ENCODE measurements at places on chromosomes 7 and 10. TPM values are rescaled to one million over a fixed set of nuclear protein-coding genes. Genes with fewer than 3 reads are reported as not detected.
A peak's percentile ranks its signal among the peaks of the same experiment; 100 is the strongest.

NPC1L1 gene
- 1.6 TPM for total RNA-seq

ITIH2 gene
- total RNA-seq: not detected

- no peaks in the 10 kb centered on the region for H3K36me3 ChIP-seq
- no peak overlapping the region for H3K27ac ChIP-seq
- no peak for DNase-seq
- H3K27me3 ChIP-seq: peaks cover 8% of the 10 kb centered on the region
- no peak overlapping the region for H3K4me3 ChIP-seq
Observed at GRCh38 chr7:4866528-4867496, 5.0 kb upstream of the PAPOLB start.

GRCh38 chr10:3977761-3978160 lies 192.8 kb upstream of the KLF6 start:
- no peaks in the 10 kb centered on the region for H3K27me3 ChIP-seq
- DNase-seq: no peak
- no peaks in the 10 kb centered on the region for H3K36me3 ChIP-seq
- H3K4me3 ChIP-seq: no peak overlapping the region
- no peaks in the 10 kb centered on the region for H3K4me1 ChIP-seq

WASHC2C gene
- total RNA-seq: 73.9 TPM

GRCh38 chr10:24617771-24618396 lies 105.8 kb downstream of the ARHGAP21 start:
- no peak overlapping the region for H3K27ac ChIP-seq
- H3K27me3 ChIP-seq: no peaks in the 10 kb centered on the region
- peaks cover 3% of the 10 kb centered on the region for H3K4me1 ChIP-seq
- peak; percentile 70 for DNase-seq
- H3K4me3 ChIP-seq: no peak overlapping the region

GRCh38 chr10:33298110-33298509 lies 36.4 kb downstream of the NRP1 start:
- H3K27ac ChIP-seq: peak overlapping the region; percentile 25
- H3K36me3 ChIP-seq: no peaks in the 10 kb centered on the region
- no peak overlapping the region for H3K4me3 ChIP-seq
- peaks cover 2% of the 10 kb centered on the region for H3K4me1 ChIP-seq
- no peaks in the 10 kb centered on the region for H3K27me3 ChIP-seq

ZNF722 gene
- not detected for total RNA-seq

- DNase-seq: no peak
- no peak overlapping the region for H3K27ac ChIP-seq
- no peaks in the 10 kb centered on the region for H3K27me3 ChIP-seq
- H3K4me1 ChIP-seq: peaks cover 9% of the 10 kb centered on the region
Observed at GRCh38 chr10:124122211-124122610, 28.8 kb upstream of the CHST15 start.

RPEL1 gene
- total RNA-seq: not detected

DNA sequence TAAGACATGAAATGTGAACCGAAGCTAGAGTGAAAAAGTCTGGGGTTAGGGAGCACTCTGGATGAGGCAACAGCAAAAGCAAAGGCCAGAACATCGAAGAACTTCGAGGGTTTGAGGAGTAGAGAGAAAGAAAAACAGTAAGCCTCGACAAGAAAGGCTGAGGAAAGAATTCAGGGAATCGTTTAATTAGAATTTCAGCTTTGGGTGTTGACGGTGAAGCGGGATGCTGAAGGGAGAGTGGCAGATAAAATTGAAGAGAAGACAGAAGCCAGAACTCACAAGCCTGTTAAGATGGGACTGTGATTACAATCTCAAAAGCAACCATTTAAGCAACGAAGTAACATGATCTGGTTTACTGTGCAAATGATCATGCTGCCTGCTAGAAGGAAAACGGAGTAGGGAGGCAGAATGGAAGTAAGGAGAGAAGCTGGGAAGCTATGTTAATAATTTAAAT lies 2.1 kb downstream of the TRDMT1 start:
- no peak for DNase-seq
- peak overlapping the region; percentile 60 for H3K4me3 ChIP-seq
- peak overlapping the region; percentile 94 for H3K27ac ChIP-seq
- no peaks in the 10 kb centered on the region for H3K27me3 ChIP-seq

DNA sequence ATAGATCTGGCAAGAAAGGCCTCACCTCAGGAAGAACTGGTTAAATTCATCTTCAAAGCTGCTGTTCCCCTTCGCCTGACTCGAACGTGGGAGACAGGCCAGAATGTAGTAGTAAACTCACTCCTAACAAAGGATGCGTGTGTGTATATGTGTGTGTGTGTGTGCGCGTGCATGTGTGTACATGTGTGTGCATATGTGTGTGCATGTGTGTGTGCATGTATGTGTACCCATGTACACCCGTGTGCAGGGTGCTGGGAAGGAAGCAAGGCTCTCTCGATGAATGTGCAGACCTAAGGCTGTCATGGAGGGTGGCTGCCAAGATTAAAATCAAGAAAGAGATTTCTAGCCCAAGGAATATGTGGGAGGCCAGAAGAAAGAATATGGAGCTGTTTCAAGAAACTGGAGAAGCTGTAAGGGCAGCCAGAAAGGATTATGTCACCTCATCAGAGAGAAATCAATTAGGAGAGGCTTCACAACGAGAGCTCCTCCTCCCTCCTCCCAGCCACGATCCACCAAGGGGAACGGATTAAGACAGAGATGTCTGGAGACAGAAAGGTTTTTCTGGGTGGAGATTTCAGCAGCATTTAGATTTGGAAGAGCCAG lies 34.0 kb upstream of the LBX1 start:
- H3K4me3 ChIP-seq: no peak overlapping the region
- no peak overlapping the region for H3K27ac ChIP-seq
- no peak for DNase-seq
- H3K36me3 ChIP-seq: no peaks in the 10 kb centered on the region
- peaks cover 4% of the 10 kb centered on the region for H3K27me3 ChIP-seq
- no peaks in the 10 kb centered on the region for H3K4me1 ChIP-seq

ZDHHC16 gene
- total RNA-seq: 5.4 TPM

DNA sequence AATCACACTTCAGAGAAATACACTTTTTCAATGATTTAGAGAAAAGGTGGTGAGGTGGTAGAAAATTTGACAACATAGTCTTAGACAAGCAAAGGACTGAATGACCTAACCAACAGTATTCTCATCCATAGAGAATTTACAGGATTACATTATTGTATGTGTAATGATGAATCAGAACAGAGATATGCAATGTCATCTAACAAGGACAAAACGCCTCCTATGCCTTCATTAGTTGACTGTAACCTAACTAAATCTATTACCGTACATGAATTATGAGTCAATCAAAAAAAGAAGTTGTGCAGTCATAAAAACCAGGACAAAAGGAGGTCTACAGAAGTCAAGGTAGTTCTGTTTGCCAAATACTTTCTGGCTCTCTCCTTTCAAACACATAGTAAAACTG lies 66.5 kb downstream of the RAB11FIP2 start:
- no peak overlapping the region for H3K27ac ChIP-seq
- H3K27me3 ChIP-seq: no peaks in the 10 kb centered on the region
- no peak overlapping the region for H3K4me3 ChIP-seq

- no peaks in the 10 kb centered on the region for H3K27me3 ChIP-seq
- no peaks in the 10 kb centered on the region for H3K4me1 ChIP-seq
- no peak overlapping the region for H3K4me3 ChIP-seq
- H3K27ac ChIP-seq: no peak overlapping the region
- peak; percentile 40 for DNase-seq
- H3K36me3 ChIP-seq: no peaks in the 10 kb centered on the region
Observed at GRCh38 chr10:126301701-126302475, 86.4 kb downstream of the ADAM12 start.
